NCI-H2029 treated with DMSO at 0.1 percent for 48 hours (cell line): ENCODE measurements at places on chromosomes 16 and 17.
A peak's percentile ranks its signal among the peaks of the same experiment; 100 is the strongest.

DNA sequence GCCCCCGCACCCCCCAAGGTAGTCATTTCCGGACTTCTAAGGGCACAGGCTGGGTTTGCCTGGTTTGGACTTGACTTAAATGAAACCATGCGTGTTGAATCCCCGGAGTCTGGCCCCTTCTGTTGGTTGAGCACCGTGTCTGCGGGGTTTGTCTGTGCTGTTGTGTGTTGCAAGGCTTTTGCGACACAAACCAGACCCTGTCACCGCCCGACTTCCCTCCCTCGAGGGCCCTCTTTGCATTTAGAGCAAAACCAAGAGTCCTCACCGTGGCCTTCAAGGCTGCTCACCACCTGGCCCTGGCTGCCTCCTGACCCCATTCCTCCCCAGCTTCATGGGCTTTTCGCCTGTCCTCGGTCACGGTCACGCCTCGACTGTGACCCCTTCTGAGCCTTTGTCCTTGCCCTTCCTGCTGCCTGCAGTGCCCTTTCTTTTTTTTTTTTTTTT lies 7.4 kb downstream of the CRISPLD2 start:
- DNase-seq = no peak

GRCh38 chr17:75652341-75652740 lies 14.6 kb downstream of the RECQL5 start:
- DNase-seq = no peak

- peak; percentile 29 for DNase-seq
Measured at GRCh38 chr16:14486520-14487303, 143.3 kb downstream of the PARN start.

DNA sequence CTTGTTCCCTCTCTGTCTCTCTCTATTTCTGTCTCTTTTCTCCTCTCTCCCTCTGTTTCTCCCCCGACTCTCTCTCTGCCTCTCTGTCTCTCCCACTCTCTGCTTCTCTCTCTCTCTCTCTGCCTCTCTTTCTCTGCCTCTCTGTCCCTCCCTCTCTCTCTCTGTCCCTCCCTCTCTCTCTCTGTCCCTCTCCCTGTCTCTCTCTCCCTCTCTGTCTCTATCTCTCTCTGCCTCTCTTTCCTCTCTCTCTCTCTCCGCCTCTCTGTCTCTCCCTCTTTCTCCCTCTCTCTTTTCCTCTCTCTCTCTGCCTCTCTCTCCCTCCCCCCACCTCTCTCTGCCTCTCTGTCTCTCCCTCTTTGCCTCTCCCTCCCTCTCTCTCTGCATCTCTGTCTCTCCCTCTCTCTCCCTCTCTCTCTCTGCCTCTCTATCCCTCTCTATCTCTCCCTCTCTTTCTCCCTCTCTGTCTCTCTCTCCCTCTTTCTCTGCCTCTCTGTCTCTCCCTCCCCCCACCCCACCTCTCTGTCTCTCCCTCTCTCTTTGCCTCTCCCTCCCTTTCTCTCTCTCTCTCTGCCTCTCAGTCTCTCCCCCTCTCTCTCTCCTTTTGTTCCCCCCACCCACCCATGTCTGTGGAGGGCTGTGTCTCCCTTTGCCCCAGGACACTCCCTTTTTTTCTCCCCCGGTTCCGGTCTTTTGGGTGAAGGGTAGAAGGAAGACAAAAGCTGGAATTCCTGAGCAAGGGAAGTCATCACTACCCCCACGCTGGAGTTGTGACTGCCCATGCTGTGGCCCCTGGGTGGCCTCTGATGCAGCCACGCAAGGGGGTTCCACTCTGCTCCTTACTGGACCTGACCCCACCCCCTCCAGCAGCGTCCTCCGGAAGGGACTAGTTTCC lies 27.1 kb upstream of the MGAT5B start:
- no peak for DNase-seq

GRCh38 chr16:5175266-5175665 lies 77.7 kb upstream of the EEF2KMT start:
- no peak for DNase-seq

GRCh38 chr17:7794075-7794663 lies 39.8 kb upstream of the KDM6B start:
- DNase-seq = no peak

GRCh38 chr16:15932939-15933338 lies 16.5 kb upstream of the ABCC1 start:
- no peak for DNase-seq

- DNase-seq = no peak
Measured at GRCh38 chr17:51166987-51167931, 1.0 kb downstream of the NME2 start.
